ENCODE measurements at places on chromosomes 1 and 21.
A peak's percentile ranks its signal among the peaks of the same experiment; 100 is the strongest.

DNA sequence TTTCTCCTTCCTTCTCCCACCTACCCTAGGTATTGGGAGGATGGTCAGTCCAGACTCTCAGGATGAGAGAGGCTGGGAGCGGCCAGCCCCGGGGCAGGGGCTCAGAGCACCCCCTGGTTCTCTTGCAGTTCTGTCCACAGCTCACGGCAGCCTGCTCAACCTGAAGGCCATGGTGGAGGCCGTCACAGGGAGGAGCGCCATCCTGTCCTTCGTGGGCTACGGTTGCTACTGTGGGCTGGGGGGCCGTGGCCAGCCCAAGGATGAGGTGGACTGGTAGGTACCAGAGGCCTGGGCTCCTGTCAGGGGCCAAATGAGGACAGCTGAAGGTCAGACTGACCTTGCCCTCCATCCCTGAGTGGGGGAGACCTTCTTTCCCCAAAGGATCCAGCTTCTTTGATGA lies 4.2 kb downstream of the PLA2G2F start:
- DNase-seq = no peak

DNA sequence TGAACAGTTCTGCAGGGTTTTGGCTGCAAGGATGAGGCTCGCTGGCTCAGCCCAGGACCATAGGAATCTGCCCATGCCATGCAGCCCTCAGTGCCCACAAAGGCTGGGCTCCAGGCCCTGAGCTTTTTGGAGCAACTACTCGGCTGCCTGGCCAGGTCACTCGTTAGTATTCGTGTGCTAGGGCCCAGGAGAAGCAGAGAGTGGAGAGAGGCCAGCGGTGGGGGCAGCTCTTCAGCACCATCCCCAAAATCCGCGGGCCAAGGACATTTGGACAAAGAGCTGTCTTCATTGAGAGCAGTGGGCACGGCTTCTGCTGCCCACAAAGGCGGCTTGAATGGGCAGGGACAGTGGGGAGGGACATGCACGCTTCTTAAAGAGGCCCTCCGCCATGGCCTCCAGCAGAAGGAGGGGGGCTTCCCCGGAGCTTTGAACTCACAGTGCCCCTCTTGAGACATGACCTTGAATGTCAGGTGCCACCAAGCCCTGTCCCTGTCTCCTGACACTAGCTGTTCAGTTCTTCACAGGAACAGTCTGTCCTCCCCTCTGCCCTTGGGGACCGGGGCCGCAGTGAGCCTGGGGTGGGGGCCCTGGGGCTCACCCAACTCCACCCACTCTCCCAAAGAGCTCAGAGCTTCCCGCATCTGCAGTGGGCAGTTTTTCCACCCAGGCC lies 106.1 kb upstream of the ARHGEF16 start:
- DNase-seq = no peak

- no peak for DNase-seq
These were observed 2.6 kb upstream of the CFAP45 start for GRCh38 chr1:159902541-159902940.

GRCh38 chr1:216528816-216529215 lies 105.6 kb upstream of the USH2A start:
- no peak for DNase-seq

- no peak for DNase-seq
These were observed 32.1 kb upstream of the FAM20B start for GRCh38 chr1:178993559-178993958.

DNA sequence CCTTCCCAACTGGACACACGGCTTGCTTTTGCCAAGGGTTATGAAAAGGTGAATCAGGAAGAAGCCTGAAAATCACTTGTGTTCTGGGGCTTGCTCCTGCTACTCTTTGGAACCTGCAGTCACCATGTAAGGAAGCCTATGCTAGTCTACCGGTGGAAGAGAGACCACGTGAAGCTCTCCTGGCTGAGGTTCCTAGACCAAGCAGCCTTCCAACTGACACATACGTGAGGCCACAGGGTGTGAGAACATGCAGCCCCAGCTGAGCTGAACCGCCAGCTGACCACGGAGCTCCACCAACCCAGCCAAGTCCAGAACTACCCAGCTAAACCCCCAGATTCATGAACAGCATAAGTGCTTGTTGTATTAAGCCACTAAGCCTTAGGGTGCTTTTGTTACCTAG lies 72.8 kb upstream of the KRTAP19-8 start:
- DNase-seq = no peak

- no peak for DNase-seq
These were observed 3.0 kb downstream of the YARS1 start for GRCh38 chr1:32813941-32814739.

DNA sequence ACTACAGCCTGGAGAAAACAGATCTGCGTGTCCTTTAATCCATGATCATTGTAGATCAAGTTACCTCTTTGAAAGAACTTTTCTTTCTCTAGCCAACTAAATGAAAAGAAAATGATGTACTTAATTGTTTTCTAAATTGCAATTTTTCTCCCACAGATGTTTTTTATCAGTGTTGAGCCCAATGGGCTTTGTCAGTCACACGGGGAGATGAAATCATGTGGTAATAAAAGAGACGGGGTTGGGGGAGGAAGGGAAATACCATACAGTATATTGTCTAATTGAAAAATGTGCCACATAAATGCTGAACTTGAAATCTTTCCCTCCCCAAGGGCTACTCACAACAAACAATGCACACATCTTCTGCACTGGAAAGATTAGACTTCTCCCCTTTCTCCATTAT lies 58.4 kb downstream of the NTMT2 start:
- no peak for DNase-seq

GRCh38 chr1:26965628-26966027 lies 5.4 kb upstream of the KDF1 start:
- no peak for DNase-seq

DNA sequence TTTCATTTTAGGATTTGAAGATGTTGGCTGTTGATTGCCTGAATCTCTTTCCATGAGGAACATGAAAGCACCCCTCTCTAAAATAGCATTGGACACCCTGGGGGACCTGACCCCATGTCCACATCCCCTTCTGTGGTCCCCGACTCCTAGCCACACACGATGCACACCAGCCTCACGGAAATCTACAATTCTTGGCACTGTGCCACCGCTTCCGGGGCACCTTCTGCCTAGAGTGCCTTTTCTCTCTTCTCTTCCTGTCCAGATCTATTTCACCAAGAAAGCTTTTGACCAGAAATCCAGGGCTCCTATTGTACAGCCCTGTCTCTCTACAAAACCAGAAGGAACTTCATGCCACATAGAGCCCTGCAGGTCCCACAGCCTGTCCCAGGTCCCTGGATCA lies 50.3 kb downstream of the MYSM1 start:
- no peak for DNase-seq

GRCh38 chr1:8016210-8016894 lies 9.8 kb downstream of the ERRFI1 start:
- DNase-seq = no peak

DNA sequence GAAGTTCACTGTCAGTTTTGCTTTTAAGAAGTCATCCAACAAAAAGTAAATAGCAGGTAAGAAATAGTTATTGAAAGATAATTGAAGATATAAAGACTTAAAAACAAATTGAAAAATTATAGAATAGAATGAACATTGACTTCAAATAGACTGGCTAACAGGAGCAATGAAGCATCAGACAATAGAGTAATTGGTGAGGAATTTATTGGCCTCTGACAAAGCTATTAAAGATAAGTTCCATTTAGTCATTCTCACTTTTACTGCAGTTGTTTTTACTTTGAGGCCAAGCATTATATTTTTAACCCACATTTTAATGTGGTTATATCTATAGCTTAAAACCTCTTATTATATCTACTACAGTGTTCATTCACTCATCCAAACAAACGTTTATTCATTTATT lies 228.8 kb upstream of the ADGRL2 start:
- DNase-seq = no peak

DNA sequence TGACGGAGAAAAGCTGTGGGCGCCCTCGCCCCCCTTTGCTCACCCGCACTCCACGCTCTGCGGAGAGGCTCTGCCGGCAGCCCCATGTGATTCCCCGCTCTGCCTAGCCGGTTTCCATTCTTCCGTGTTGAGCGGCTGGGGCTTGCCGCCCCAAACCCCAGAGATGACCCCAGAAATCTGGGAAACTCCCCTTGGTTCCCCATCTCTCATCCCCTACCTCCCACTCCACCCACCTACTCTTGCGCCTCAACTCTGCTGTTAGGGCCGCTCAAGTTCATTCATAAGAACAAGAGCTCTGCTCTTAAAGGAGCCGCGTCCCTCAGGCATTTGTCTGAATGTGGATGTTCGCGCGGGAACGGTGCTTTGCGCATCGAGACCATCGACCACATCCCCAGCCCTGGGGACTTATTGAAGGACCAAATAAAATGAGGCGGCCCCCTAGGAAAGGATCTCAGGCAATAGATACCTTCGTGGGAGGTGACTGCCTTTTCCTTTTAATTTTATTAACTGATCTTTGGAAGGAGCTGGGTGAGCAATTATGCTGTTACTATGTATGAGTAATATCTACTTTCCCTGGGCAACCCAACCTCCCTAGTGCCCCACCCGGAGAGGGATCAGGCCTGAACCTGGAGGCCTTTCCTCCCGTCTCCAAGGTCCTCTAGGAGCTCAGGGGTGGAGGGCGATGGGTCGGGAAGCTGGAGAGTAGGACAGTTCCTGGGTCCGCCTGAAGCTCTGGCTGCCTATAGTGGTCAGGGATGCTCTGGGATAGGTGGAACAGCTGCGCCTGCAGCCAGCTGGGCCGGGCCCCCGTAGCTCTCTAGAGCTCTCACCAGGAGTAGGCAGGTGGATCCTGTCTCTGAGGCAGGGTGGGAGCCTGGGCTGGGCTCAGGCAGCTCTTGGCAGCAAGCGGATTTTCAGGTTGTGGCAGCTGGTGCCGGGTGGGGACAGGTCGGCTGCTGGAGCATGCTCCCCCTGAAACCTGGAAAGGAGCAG lies 898 bp downstream of the MFSD2A start:
- DNase-seq = peak; percentile 58

DNA sequence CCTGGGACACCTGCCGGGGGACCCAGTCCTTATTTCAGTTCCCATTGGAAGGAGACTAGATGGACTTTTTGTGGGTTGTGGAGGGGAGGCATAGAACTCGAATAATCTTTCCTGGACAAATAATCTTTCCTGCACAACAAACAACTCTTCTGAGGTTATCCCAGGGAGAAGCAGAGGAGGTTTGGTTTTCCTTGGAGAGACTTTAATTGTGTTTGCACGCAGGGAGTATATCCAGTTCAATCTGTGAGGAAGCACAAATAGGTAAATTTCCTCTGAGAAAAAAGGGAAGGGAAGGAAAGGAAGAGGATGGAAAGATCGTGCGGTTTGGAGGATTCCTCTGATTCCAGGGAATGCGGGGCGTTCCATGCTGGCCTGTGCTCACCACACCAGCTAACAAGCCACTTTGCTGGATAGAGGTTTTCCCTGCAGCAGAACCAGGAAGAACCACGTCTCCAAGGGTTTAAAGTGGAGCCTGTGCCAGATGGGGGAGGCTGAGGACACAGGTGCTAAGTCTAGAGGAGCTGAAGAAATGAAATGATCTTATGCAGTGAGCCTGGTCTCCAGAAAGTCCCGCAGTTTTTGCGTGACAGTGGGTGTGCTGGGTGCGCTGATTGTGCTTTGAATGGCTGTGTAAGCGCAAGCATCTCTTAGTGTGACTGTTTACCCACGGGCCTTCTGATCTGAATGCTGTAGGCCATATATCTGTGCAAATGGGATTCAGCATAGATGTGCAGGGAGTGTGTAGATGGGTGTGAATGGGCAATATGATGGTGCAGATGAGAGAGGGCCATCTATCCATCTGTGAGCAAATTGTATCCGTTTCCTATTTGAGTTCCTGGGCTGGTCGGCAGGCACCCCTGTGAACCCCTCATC lies 7.6 kb downstream of the PAX7 start:
- DNase-seq = no peak

Measured in glutamatergic neuron (in vitro differentiated cells).